ENCODE measurements at places on chromosomes 3 and 15. TPM values are rescaled to one million over a fixed set of nuclear protein-coding genes. Genes with fewer than 3 reads are reported as not detected.

GRCh38 chr3:71387586-71387985 is 195.9 kb downstream of the FOXP1 start:
- no peaks in the 10 kb centered on the region for H3K27me3 ChIP-seq
- DNase-seq = no peak
- H3K4me3 ChIP-seq = no peak overlapping the region
- H3K36me3 ChIP-seq = no peaks in the 10 kb centered on the region
- no peak overlapping the region for H3K27ac ChIP-seq

- H3K36me3 ChIP-seq = no peaks in the 10 kb centered on the region
- H3K4me3 ChIP-seq = no peak overlapping the region
- H3K4me1 ChIP-seq = no peaks in the 10 kb centered on the region
- H3K27me3 ChIP-seq = no peaks in the 10 kb centered on the region
- DNase-seq = no peak
These were observed 82.1 kb downstream of the PCSK6 start for GRCh38 chr15:101407439-101407838.

DNA sequence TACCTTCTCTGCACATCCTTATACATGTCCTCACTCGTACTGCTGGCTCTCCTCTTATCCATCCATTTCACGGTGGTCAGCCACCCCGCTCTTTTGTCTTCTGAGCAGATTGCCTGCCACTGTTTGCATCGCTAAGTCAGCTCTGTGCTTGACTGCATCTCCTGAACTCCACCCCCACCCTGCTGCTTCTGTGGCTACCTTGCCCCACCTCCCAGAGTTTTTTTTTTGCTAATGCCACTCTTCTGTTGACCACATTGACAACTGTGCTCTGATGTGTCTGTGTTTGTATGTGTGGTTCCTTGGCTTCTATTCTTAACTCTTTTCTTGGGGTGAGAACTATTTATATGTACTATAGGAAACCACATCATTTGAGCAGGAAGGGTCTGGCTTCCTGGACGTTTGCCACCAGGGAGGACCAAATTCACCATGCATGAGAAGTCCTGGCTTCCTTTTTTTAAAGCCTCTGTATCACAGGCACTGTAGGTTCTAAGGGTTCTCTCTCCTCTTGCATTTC is 12.8 kb upstream of the MTMR10 start:
- DNase-seq = peak; percentile 14
- no peak overlapping the region for H3K4me3 ChIP-seq
- no peak overlapping the region for H3K27ac ChIP-seq
- H3K36me3 ChIP-seq = no peaks in the 10 kb centered on the region
- H3K27me3 ChIP-seq = no peaks in the 10 kb centered on the region
- H3K4me1 ChIP-seq = no peaks in the 10 kb centered on the region

GRCh38 chr15:92839696-92840095 is 60.4 kb upstream of the CHD2 start:
- peak; percentile 29 for DNase-seq
- H3K4me3 ChIP-seq = no peak overlapping the region
- H3K27me3 ChIP-seq = no peaks in the 10 kb centered on the region
- H3K36me3 ChIP-seq = no peaks in the 10 kb centered on the region
- peaks cover 16% of the 10 kb centered on the region for H3K4me1 ChIP-seq
- no peak overlapping the region for H3K27ac ChIP-seq

DNA sequence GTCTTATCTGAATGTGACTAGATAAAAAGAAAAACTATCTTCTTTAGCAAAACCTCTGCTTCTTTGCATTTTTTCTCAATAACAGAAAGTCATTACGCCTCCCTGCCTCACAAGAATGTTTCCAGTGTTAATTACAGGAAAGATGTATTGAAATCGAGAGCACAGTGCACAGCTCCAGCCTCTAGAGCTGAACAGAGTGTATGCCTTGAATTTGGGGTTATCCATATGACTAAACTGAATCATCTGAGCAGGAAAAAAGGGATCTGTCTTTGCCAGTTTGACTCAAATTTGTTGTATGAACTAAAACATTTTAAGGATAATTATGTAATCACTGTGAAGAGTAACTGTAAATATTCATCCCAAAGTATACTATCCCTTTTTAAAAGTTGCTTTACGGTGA is 149.1 kb upstream of the CGNL1 start:
- H3K4me1 ChIP-seq = no peaks in the 10 kb centered on the region
- no peak overlapping the region for H3K4me3 ChIP-seq
- no peak for DNase-seq
- H3K27ac ChIP-seq = no peak overlapping the region

GRCh38 chr15:48631176-48631770 is 14.2 kb downstream of the FBN1 start:
- H3K27me3 ChIP-seq = no peaks in the 10 kb centered on the region
- no peak for DNase-seq
- H3K27ac ChIP-seq = no peak overlapping the region
- no peak overlapping the region for H3K4me3 ChIP-seq
- no peaks in the 10 kb centered on the region for H3K36me3 ChIP-seq

Gene PPM1L
- total RNA-seq = 7.6 TPM

DNA sequence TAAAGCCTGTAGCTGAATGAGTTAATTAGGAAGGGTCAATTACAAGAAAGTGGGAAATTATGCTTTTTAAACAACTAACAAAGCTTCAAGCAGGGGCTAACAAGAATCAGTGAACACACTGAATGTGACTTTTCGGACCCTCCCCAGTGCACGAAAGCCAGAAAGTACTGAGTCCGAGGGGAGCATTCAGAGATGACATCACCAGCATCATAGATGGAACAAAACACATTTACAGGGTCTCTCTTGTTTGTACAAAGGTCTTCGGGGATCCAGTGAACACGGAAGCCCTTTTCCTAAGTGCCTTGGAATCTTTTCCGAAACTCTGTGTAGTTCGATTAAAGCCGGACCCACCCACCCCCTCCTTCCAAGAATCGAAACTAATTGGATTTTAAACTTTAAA is 829 bp downstream of the DCP1A start:
- H3K4me1 ChIP-seq = peaks cover 42% of the 10 kb centered on the region
- peak overlapping the region; percentile 89 for H3K4me3 ChIP-seq
- H3K27me3 ChIP-seq = no peaks in the 10 kb centered on the region

DNA sequence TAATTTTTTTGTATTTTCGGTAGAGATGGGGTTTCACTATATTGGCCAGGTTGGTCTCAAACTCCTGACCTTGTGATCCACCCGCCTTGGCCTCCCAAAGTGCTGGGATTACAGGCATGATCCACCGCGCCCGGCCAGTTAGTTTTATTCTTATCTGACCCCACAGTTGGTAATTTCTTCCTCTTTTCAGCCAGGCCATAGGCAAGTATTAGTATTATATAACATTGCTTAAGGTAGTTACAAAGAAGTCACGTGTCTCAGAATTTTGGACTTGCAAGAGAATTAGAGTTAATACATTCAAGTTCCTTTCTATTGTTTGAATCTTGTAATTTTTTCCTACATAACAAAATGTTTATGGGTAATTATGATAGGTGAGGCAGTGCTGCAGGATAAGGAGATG is 334.8 kb downstream of the LPP start:
- no peak for DNase-seq
- no peak overlapping the region for H3K27ac ChIP-seq
- no peaks in the 10 kb centered on the region for H3K4me1 ChIP-seq
- no peaks in the 10 kb centered on the region for H3K27me3 ChIP-seq

Data from body of pancreas (tissue), 4 donors.